ENCODE measurements at places on chromosomes 6 and 20.
A peak's percentile ranks its signal among the peaks of the same experiment; 100 is the strongest.

- no peak for DNase-seq
Measured at GRCh38 chr20:3334156-3334943, 73.1 kb downstream of the DNAAF9 start.

DNA sequence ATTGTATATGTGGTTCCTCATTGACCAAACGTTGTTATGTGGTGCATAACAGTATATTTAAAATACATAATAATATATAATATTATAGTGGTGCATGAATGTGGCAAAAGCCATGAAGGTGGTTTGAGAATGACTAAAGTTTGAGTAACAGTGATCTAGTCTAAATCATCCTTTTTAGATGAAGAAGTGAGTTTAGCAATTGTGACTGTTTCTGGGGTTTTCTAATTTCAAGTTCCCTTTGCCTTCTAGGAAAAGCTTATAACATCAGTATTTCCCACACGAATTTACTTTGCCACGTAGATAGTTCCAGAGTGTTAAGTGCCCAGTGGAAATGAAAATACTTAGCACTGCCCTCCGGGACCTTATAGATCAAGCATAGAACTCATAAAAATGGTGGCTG, 40.9 kb downstream of the ARFGEF2 start:
- no peak for DNase-seq

DNA sequence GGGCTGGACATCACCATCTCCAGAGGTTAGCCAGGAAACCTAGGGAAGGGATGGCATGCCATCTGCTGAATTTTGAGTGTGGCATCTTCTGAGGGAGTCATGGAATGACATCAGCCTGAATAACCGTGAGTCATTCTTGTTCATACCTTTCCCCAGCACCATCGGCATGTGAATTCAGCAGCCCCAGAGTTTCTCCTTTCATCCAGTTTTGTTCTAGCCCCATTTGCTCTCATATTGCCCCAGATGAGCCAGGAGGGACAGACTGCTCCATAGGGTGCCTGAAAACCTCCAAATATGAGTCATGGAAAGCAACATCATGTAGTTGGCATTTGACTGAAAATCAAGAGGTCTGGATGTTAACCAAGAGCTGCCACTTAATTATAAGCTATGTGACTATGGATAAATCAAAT, 219.2 kb upstream of the SGK1 start:
- DNase-seq, result no peak

DNA sequence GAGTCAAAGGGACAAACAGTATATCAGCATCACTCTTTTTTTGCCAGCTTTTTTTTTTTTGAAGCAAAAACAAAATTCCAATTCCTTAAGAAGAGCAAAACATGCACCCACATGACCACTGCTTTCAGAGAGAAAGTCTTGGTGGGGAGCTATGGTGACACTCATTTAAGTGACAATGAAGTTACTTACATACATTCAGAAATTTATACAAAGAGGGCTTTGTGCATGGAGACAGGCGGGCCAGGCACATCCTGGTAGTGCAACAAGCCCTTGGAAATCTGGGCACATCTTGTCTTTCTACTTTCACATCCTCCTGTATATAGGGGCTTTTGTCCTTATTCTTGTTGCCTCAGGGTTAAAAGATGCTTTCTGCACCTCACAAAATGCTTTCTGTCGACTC, 55.9 kb downstream of the IL22RA2 start:
- no peak for DNase-seq

DNA sequence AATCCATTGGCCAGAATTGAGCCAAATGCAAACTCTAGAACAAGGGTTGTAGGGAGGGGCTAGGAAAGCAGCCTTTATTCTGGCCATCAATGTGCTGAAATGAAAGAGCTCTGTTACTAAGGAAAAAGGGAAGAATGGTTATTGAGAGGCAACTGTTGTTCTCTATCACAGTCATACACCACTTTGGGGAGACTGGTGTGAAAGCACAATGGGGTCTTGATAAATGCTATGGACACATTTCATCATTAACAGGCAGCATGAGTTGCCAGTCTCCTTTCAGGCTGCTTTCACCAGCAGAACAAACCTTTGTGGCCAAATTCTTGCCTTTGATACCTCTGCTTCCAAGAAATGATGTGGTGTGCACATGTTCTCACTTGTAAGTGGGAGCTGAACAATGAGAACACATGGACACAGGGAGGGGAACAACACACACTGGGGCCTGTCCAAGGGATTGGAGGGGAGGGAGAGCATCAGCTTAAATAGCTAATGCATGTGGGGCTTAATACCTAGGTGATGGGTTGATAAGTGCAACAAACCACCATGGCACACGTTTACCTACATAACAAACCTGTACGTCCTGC, 86.2 kb downstream of the CDS2 start:
- no peak for DNase-seq

DNA sequence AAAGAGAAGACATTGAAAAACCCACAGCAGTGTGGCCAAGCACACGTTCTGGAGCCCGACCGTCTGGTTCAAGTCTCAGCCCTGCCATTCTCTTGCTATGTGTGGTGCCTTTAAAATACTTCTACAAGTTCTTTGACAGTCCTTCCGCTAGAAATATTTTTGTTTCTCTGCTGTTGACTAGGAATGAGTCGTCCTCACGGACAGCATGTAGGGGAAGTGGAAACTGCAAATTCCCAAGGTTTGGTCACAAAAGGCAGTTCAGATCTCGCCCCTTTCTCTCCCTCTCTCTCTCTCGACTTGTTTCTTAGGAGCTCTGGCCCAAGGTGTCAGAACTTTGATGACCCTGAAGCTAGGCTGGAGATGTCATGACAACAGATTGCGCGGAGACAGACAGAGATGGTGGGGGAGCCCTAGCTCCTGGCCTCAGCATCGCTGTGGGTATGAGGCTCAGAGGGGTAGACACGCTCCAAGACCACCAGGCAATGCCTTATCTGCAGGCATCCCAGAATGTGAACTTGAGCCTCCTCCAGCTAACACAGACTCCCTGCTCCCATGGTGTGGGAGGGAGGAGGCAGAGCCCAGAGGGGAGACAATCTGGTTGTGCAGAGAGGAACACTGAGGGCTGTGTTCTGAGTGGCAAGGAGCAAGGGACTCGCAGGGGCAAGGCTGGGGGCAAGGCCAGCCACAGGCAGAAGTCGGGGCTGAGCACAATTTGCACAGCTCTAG, 368.9 kb upstream of the SULF2 start:
- DNase-seq, result no peak

- DNase-seq, result peak; percentile 75
Measured at GRCh38 chr6:31945507-31946369, at the start of gene CFB. CFB (plus strand) TSS chr6:31946095; CDS start chr6:31946222, 127 bp downstream.

Data from ascending aorta (tissue), 2 donors.